ENCODE measurements at places on chromosomes 7 and 10.

DNA sequence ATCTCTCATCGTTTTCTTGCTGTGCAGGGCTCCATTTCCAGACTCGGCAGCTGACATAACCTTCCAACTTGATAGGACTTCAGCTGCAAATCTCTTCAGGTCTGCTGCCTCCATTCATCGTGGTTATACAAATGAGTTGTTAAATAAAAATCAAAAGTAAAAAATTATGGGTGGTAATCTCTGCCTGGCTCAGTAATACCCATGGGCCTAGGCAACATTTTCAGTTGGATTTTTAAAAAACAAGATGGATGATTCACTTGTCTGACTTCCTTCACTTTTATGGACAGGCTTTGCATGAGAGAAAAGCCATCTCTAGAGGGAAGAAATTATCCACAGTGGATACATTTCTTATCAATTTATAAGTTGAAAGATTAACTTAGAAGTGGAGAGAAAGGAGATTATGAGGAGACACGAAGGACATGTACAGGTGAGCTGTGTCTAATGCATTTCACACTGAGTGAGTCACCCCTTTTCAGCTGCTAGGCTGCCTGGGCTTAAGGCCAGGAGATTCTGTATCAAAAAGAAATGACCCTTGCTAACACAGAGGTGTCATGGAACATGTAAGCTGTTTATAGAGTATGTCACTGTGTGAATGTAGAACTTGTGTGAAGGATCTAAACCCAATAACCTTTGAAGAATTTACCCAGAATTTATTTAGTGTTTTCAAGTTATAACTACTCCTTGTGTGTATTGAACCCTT is 495.1 kb downstream of the AUTS2 start:
- no peak for DNase-seq

GRCh38 chr7:134948246-134948645 is 38.1 kb upstream of the AGBL3 start:
- no peak for DNase-seq

GRCh38 chr7:36887969-36888368 is 163.7 kb upstream of the AOAH start:
- DNase-seq: no peak

- DNase-seq: peak; percentile 2
These were observed 101.7 kb downstream of the HOXA1 start for GRCh38 chr7:26993816-26994810.

DNA sequence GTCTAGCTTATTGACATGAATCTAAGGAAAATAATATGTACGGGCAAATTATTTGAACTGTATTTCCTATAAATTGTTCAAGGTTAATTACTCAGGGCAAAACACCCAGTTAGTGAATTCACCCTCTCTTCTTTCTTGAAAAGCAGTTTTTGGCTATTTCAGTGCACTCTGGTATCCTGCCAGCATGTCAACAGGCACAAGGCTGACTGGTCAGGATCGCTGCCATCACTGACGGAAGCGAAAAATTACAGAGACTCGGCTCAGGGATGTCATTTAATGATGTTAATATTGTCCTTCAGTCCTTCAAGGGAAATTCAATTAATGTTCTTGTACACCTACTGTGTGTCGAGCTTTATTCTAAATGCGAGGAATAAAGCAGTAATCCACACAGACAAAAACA is 28.3 kb upstream of the OLAH start:
- DNase-seq: no peak

DNA sequence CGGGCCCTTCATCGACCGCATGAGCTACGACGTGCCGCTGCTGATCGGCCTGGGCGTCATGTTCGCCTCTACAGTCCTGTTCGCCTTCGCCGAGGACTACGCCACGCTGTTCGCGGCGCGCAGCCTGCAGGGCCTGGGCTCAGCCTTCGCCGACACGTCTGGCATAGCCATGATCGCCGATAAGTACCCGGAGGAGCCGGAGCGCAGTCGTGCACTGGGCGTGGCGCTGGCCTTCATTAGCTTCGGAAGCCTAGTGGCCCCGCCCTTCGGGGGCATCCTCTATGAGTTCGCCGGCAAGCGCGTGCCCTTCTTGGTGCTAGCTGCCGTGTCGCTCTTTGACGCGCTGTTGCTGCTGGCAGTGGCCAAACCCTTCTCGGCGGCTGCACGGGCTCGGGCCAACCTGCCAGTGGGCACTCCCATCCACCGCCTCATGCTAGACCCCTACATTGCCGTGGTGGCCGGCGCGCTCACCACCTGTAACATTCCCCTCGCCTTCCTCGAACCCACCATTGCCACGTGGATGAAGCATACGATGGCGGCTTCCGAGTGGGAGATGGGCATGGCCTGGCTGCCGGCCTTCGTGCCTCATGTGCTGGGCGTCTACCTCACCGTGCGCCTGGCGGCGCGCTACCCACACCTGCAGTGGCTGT is 1.2 kb downstream of the SLC18A3 start:
- DNase-seq: no peak

DNA sequence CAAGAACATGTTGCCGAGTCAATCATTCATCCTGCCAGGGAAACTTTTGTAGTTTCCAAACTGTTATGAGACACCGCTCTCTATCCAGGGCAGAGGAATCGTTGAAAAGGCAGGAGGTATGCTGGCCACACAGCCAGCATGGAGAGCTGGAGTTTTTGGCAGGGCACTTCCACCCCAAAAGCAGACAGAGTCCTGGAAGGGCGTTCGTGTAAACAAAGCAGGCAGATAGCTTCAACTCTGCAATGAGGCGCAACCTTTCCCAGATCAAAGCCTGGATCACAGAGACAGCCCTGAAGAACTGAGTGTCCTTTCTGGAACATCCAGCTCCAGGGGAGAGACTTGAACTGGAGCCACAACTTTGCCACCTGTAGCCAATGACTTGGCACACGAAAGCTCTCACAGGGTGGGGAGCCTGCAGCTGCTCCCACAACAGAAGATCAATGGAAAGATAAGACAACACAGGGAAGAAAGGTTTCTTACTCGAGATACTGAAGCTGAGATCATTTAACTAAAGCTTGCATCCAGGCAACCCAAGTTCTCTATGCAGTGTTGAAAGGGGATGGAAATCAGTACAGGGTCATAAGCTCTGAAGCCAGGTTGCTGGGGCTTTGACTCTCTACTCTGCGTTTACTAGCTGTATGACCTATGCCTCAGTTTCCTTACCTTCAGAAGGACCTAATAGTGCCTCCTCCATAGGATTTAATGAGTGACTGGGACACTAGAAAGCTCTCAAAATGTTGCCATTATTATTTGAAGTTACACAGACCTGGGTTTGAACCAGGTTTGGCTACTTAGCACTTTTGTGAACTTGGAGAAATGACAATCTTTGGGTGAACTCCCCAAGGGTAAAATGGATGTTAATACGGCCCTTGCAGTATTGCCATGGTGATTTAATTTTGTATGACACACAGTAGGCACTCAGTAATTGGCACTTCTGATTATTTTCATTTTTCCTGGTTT is 434.8 kb upstream of the NPVF start:
- no peak for DNase-seq

DNA sequence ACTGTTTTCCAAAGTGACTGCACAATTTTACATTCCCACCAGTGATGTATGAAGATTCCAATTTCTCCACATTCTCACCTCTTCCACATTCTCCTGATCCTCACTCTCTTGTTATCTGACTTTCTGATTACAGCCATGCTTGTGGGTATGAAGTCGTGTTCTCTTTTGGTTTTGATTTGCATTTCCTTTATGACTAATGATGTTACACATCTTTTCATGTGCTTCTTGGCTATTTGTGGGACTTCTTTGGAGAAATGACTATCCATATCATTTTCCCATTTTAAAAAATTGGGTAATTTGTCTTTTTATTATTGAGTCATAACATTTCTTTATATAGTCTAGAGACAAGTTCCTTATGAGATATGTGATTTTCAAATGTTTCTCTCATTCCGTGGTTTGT is 10.5 kb upstream of the GIMAP8 start:
- DNase-seq: no peak

DNA sequence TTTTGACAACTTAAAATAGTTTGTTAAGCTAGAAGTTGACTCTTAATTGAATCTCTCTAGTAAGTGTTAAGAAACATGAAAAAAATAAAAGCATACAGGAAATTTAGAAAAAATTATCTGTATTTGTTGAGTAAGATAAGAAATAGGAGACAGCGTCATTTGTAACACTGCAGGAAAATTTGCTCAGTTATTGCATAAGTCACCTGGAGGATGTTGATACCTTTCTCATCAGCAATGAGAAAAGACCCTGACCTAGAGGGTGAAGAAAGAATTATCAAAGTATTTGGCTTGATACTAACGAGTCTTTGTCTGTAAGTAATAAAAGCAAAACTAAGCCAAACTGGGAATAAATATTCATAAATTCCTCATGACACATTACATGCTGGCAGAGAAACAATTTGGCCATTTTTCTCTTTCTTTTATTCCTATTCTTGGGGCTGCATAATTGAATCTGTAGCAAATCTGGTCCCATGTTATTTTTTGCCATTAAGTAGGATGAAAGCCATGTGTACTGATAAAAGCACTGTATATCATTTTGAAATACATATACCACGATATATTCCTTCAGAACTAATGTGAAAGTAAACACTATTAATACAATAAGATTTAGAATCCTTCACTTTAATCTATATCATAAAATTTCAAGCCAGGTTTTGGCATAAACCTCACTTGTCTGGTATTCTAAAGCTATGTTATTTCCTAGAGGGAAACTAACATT is 362.8 kb downstream of the THSD7A start:
- no peak for DNase-seq

DNA sequence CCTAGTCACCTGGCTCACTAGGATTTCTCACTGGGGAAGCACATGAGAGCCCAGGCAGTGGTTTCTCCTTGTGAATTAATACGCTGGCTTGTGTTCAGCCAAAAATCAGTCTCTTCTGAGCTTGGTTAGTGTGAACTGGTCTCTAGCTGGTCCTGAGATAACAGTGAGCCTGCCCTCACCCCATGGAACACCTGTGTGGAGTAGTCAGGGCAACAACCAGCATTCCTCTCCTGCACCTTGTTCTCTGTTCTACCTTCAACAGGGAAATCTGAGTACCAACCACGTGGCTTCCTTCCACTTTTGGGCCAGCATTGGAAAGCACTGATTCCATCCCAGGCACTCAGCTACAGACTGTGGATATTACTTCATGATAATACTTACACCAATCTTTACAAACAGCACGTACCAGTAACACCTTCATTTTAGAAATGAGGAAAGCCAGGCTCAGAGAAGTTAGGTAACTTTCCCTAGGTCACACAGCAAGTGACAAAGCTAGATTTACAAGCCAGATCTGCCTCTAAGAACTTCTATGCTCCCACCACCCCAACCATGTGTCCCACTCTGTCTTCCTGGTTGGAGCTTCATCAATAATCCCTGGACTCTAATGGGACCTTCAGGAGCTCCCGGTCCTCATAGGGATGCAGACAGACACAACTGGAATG is 106.6 kb downstream of the GRID1 start:
- DNase-seq: no peak

- DNase-seq: peak; percentile 77
These were observed 134.4 kb downstream of the ITGA8 start for GRCh38 chr10:15585303-15585715.

DNA sequence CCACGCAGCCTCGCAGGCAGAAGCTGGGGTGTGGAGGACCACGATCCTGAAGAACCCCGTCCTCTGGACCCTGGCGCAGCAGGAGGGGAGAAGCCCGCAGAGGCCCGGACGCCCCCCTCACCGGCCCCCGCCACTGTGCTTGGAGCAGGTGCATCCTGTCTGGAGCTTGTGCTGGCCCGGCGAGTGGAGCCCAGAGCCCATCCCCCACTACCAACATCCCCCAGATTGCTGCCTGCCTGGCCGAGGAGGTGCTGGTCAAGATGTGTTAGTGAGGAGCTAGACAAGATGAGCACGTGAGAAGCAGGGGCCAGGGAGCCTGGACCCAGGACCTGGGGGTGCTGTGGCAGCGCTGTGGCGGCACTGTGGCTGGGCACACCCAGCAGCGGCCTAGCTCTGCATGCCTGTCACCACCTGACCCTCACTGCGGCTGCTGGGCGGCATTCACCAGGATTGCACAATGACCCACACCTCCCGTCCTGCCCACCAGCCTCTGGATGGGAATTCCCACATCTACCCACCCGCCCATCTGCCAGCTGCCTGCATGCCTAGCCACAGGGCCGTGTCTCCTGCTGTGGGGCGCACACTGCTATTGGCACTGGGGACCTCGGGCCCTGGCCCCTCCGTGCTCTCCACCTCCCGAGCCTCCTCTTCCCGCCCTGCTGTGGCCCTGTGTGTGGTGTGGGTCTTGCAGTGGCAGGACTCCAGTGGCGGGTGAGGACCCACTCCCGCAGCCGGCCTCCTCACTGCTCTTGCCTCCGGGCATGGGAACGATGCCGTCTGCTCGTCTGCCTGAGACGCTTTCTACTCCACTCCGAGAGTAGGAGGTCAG is 11.8 kb downstream of the GPR146 start:
- no peak for DNase-seq

DNA sequence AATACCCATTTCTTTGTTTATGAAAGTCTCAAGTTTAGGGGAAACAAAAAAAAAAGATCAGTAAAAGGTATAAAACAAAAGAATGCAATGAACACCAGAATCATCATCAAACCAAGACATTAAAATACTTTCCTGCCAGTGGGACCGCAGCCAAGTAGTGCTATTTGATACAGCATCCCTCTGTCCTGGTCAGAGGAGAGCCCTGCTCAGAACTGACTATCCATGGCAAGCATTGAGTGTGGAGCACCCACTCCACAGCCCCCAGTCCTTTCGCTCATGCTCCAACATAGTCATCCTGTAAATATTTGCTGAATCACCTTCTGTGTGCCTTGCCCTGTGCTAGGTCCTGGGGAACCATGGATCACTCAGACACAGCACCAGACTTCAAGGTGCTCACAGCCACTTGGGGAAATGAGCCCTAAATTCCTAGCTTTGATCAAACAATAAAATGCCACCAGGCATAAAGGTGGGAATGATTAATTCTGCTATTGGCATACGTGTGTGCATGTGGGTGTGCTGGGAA is 213.6 kb upstream of the TBX20 start:
- DNase-seq: no peak

DNA sequence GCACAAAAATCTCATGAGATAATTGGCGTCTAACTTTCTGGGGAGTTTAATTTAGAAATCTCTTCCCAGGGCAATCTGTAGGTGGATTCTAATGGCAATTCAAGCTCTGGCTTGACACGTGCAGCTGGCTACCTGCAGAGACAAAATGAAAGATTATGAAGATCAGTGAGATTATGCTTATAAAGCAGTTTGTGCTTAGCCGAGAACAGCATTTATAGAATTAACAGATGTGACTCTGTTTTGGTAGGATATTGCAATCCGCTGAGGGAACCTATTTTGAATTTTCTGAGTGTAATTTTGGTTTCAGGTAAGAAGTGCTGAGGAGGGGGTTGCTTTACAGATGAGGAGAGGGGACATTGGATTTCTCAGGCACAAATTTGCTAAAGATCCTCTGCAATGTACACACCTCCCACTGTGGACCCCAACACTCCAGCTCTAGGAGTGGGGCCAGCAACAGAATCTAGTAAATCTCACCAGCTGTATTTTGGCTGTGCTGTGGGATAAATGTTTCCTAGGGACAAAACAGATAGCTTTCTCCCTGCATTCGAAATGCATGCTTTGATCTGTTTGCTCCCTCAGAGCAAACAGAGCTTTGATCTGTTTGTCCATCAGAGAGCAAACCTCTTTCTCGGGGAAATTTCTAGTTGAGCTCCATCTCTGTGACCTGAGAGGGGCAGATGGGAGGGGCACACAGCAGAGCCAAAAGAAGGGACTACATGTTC is 7.4 kb downstream of the GJD4 start:
- DNase-seq: no peak
